ENCODE measurements at places on chromosomes 7 and 10.

DNA sequence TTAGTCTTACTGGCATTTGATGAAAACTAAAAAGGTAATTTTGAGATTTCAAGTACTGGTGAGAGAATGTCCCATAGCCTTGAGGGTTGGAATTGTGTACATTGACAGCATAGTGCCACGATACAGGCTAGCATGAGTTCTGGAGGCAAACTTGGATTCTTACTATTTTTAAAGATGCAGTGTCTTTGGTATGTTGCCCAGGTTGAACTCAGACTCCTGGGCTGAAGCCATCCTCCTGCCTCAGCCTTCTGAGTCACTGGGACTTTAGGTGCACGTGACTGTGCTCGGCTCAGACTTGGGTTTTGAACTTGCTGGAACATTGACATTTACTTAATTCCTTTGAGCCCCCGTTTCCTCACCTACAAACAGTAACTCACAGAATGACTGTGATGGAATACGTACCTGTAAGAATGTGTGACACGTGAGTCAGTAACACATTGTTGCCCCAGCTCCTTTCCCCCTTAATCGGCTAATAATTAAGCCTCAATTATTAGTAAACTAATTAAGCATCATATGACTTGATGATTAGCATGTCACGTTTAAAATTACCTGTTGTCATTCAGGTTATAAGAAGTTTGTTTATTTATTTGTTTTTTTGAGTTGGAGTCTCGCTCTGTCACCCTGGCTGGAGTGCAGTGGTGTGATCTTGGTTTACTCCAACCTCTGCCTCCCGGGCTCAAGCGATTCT is 10.6 kb downstream of the DNAJB6 start:
- DNase-seq: no peak

- no peak for DNase-seq
Observed at GRCh38 chr10:15703151-15703880, 16.4 kb downstream of the ITGA8 start.

DNA sequence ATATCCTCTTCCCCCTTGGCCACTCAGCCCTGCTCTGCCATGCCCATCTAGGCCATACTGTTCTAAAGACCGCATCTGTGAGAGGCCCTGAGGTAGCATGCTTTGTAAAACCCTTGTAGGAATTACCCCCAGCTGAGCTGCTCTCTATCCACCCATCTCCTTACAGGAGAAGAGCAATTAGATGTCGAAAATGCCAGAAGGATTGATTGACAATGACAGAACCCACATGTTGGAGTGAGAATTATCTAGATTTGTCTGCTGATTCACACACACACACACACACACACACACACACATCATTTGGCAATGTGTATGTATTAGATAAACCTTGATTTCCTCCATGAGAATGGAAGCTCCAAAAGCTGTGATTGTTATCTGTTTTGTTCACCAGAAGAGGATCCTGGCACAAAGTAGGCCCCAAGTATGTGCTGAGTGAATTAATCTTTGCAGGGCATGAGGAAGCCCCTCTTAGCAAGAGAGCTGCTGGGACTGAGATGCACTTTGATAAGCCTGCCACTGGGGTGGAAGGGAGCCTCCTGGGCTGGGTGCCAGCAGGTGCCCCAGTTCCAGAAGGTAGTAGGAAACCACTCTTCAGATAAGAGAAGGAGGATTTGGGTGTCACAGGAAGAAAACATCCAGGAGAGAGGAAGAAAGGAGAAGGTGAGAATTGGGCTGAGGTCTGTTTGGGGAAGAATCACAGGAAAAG is 187.5 kb upstream of the ADO start:
- no peak for DNase-seq

GRCh38 chr7:27080844-27081436 is 14.9 kb downstream of the HOXA1 start:
- DNase-seq: no peak

DNA sequence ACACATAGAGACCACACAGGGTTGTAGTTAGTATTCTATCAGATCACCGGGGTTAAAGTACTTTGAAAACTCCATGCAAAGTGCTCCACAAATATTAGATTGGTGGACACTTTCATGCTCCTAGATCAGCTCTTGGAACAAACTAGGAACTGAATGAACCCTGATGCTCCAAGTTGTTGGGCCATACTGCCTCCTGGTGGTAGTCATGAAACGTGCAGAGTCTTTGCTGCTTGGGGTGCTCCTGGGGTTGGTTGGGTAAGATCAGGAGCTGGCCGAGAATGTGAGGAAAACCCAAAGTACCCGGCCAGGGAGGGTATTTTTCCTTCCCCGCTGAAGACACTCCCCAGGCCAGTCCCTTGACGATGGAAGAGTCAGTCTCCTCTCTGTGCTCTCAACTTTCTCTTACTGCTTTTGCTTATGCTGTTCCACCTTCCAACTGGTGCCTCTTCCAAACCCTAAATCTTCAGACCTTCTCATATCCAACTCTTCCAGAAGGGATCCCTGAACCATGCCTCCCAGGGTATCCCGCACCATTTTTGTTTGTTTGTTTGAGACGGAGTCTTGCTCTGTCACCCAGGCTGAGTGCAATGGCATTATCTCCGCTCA is 918 bp upstream of the RPEL1 start:
- peak; percentile 66 for DNase-seq

DNA sequence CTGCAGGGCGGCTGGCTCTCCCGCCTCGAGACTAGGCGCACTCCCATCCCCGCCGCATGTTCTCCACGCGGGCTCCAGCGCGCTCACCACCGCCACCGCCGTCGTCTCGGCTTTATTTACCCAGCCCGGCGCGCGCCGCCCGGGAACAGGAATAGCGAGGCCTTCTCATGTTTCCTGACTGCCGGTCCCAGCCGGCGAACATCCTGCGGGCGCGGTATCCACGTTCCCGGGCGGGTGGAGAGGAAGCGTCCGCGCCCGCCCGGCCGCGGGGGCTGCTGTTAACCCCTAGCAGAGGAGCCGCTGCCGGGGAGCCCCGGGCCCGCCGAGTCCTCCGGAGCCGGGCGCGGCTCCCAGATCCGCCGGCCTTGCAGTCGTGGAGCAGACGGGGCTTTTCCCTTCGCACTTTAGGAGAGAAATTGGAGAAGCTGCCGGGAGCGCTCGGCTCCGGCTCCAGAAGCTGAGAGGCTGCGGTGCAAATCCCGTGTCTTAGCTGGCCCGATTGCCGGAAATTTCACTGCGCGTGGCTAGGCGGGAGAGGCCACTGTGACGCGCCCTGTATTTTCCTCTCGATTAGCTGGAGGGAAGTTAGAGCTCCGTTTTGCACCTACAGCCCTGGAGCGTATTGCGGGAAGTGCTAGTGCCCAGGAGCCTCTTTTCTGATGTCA is at the start of gene MKX:
Gene MKX (minus strand): TSS at position 88 of the 665 bp plus-strand sequence. CDS start 2,404 bp downstream, outside the sequence.
- no peak for DNase-seq

DNA sequence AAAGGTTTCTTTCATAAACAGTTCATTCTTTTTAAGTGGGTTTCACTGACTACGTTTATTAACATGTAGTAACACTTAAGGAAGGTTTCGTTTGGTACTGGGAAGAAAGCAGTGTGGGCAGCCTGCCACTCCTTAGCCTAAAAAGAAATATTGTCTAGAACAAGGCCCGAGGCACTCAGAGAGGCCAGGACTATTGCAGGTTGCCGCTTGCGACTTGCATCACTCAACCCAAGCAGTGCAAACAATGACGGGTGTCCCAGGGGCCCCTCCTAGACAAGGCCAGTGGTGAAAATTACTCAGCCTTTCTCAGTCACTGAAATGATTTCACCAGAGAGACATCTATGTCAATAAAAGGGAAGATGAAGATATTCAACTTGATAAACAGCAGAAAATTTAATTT is 243.9 kb downstream of the SNX13 start:
- DNase-seq: no peak

DNA sequence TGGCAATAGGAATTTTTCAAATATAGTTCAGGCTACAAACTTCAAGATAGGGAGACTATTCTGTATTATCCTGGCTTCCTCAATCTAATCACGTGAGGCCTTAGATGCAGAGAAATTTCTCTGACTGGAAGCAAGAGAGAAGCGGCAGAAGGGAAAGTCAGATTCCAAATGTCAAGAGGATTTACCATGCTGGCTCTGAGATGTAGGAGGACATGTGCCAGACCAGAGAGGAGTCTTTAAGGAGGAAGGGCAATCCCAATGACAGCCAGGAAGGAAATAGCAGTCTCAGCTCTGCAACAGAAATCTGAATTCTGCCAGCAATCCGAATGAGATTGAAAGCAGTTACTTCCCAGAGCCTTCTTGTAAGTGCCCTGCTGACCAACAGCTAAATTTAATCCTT is 57.4 kb downstream of the NUTM2E start:
- no peak for DNase-seq

DNA sequence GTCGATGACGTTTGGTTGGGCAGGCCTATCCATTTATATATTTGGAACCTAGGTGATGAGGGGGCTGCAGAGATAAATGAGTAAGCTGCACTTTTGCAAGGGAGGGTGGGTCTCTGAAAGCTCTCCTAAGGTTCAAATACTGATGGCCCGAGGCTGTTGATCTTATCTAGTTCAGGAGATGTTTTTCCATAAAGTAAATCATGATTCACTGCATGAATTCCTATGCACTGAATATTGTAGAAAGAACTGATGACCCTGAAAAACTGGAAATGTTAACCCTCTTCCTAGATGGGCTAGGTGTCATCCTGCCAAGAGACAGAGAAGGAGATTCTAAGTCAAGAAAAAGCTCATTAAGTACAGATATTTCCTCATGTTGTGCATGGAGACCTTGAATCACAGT is 459.9 kb downstream of the PLXNA4 start:
- DNase-seq: no peak

DNA sequence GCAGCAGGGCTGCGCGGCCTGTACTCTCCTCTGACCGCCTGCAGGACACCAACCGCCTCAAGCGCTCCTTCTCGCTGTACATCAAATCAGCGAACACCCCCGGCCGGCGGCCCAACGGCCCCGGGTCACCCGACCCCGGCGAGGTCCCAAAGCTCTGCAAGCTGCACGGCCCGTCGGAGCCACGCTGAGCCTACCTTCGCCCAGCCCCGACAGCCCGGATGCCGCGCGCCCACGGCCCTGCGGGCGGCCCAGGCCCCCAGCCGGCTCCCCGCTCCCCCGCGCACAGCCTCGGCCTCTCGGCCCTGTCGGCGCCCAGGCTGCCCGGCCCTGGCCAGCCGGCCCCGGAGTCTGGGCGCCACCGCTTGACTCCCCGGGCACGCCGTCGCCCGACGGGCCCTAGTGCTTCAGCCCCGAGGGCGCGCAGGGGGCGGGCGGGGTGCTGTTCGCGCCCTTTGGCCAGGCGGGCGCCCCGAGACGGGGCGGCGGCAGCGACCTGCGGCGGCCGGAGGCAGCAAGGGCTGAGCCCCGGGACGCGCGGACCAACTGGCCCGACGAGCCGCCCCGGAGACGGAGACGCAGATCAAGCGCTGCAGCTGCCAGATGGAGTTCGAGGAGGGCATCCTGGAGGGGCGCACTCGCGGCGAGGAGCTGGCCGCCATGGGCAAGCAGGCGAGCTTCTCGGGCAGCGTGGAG is 11.1 kb upstream of the SEC24C start:
- no peak for DNase-seq

GRCh38 chr10:124997771-124998623 is 56.1 kb downstream of the ZRANB1 start:
- DNase-seq: no peak

GRCh38 chr7:131021460-131021859 is 287.5 kb upstream of the KLF14 start:
- DNase-seq: no peak

DNA sequence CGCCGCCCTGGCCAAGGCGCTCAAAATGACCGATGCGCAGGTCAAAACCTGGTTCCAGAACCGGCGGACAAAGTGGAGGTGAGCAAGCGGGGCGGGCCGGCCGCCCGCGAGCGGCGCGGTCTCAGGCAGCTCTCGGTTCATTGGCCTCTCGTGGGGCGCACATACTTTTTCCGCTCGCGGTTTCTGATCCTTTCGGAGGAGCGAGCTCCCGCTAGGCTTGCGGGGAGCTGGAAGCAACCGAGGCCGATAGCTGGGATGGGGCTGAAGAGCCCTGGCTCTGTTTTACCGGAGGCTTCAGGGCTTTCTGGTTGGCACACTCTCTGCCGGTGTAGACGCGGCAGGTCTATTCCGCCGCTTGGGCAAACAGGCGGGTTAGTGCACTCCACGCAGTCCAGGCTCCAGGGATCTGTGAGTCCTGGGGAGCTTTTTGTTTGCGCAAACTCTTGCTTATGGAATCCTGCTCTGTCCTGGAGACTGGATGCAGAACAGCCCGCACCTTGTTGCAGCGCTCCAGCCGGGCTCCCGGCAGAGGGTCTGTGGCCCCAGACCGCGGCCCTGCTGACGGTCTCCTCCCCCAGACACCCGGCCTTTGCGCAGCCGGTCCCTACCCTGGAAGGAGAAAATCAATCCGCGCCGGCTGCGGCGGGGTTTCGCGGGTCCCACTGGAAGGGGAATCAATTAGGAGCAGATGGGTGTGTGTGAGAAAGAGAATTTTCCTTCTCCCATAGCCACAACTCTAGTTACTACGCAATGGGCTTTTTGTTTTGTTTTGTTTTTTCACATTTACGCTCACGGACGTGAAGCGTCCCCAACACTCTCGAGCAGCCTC is 3.4 kb downstream of the TLX1 start:
- DNase-seq: no peak

GRCh38 chr7:129707910-129708499 is 96.5 kb downstream of the NRF1 start:
- no peak for DNase-seq

DNA sequence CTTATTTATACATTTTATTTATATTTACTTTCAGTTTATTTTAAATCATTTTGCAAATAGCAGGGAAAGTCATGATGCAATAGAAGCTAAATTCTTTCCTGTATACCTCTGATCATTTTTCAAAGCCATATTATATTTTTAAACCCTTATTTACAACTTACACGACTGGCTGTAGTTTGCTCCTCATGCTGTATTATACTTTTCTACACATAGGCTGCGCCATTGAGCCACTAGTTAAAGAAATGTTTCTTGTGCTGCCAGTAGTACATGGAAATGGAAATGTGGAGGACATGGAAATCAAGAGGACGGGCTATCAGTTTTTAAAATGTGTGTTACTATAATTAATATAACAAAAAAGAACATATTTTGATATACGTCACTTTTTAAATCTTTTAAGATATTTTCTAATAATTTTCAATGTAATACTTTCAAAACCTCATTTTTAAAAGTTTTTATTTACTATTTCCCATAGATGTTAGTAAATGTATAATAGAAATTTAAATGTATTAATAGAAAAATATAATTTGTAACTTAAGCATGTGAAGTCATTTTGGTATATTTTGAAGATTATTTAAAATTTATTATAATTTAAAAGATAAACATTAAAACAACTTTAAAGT is 118.5 kb downstream of the VTI1A start:
- DNase-seq: peak; percentile 62

DNA sequence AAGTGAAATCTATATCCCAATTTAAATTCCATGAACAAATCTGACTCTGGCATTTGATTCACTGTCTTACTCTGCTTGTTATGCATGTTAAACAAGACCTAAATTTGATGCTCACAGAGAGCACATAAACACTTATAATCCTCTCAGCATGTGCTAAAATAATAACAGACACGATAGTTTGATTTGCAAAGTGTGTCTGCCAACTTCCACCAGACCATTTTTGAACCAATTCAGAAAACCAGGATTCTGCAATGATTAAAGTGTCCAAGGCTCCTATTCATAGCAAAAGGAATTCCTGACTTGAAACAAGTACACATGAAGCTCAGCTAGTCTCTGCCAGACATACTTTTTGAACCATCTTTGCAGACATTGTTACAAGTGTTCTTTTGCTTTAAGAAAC is 11.2 kb downstream of the RBM20 start:
- no peak for DNase-seq

- DNase-seq: no peak
Observed at GRCh38 chr10:113739031-113739430, 12.5 kb upstream of the PLEKHS1 start.
